Esophagus squamous epithelium (tissue), 5 donors: ENCODE measurements at places on chromosomes 5 and 9. TPM values are rescaled to one million over a fixed set of nuclear protein-coding genes. Genes with fewer than 3 reads are reported as not detected.

TRIP13 gene
- total RNA-seq = 17.7 TPM

SLC6A19 gene
- total RNA-seq = not detected

NAIF1 gene
- total RNA-seq = 7.3 TPM

TRIM36 gene
- 0.40 TPM for total RNA-seq

PAPPA gene
- 9.1 TPM for total RNA-seq

OBP2B gene
- not detected for total RNA-seq

NSG2 gene
- total RNA-seq = not detected

PRDM9 gene
- total RNA-seq = not detected

DNA sequence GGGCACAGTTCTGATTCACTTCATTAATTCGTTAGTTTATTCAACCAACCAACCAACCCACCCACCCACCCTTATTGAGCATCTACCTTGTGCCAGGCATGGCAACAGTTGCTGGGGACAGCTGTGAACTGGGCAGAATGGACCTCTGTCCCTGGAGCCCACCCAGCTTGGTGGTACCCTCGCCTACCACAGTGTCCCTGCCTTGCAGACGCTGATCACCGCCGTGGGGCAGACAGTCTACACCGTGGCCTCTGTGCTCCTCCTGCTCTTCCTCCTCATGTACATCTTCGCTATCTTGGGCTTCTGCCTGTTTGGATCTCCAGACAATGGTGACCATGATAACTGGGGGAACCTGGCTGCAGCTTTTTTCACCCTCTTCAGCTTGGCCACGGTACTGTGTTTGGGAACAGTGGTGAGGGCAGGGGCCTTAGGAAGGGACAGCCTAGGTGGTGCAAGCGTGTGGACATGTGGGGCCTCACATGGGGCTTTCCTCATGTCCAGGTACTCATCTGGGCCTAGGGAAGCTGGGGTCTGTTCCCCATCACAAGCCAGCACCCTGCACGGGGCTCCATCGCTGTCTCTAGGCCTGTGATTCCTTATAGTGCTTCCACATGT, 26.2 kb downstream of the PITX1 start:
- DNase-seq = no peak

DNA sequence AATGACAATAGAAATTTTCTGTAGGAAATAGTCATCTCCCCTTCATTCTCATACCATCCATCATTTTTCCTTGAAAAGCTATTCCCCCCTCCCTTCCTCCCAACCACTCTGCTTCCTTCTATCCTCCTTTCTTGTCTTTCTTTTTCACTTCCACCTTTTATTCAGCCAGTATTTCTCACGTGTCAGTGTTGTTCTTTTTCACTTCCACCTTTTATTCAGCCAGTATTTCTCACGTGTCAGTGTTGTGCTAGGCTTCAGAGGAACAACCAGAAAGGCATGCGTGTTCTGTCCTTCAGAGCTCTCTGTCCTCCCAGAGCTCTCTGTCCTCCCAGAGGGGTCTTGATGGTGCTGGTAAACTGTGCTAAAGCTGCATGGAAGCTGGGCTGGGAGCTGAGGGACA, 419.6 kb downstream of the GADD45G start:
- DNase-seq = no peak

GRCh38 chr5:127307868-127308267, 17.3 kb downstream of the MEGF10 start:
- DNase-seq = no peak

GRCh38 chr5:151288180-151288579, 15.4 kb downstream of the SLC36A3 start:
- no peak for DNase-seq

DNA sequence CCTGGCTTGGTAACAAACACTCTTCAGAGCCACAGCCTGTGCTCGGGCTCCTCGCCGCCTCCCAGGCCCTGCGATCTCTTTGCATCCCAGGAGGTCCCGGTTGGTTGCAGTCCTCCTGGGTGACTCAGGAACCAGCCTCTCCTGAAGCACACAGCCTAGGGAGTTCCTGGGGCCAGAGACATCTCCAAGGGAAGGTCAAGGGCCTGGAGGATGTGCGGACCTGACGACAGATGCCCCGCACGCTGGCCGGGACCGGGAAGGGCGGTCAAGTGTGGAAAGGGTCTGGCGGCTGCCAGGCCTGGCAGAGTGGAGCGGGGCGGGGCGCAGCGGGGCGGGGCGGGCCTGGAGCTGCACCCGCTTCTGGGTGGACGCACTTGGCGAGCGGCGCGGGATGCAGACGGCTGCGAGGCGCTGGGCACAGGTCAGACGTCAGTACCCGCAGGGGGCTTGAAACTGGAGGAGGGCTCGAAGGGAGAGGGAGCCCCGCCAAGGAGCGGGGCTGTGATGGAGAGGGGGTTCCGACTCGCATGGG, 45.0 kb upstream of the PRSS3 start:
- no peak for DNase-seq

DNA sequence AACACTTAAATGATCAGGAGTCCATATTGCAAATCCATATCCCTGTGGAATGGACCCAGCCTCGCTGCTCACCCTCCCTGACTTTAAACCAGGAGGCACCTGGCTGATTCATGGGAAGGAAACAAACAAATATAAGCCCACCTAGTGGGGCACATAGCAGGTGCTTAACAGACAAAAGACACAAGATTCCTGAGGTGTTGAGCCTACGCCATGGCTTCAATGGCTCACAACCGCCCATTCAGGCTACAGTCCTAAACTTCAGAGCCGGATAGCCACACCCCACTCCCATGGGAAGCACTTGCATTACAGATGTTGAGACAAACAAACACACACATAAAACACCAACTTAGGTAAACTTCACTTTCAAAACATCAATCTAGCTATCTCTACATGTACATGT, 359.9 kb downstream of the ICE1 start:
- DNase-seq = no peak

GRCh38 chr9:117703537-117703936, 666 bp upstream of the TLR4 start:
- no peak for DNase-seq

DNA sequence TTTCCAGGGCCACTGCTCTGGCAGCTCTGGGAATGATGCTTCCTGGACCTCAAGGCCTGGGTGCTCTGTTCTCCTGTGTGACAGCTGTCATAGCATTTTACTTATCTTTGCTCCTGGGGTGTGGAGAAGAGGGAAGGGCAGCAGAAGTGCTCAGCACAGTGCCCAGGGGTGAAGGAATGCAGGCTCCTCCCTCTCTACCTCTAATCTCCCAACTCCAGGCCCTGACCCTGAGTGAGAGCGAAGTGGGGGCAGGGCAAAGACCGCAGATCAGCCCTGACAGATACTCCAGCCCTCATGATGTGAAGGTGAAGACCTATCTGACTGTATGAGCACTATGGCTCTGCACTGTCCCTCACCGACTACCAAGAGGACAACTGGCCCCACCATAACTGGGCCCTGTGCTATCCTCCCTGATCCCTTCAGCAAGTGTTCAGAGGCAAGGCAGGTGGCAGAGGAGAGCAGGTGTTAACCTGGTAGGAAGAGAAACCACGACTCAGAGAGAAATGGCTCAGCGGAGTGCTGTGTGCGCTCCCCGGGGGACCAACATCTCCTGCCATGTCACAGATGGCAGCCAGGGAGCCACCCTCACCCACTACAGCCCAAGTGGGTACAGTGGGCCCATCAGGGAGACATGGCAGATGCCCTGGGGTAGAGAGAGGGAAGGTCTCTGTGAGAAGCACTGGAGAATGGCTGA, 16.8 kb downstream of the ACSL6 start:
- DNase-seq = no peak

- no peak for DNase-seq
These were observed 74.1 kb downstream of the SERINC5 start for GRCh38 chr5:80181618-80182211.

- no peak for DNase-seq
These were observed 23.9 kb downstream of the SECISBP2 start for GRCh38 chr9:89342213-89342612.

- no peak for DNase-seq
These were observed 8.4 kb downstream of the SLC36A3 start for GRCh38 chr5:151295138-151295537.

- no peak for DNase-seq
These were observed 21.3 kb upstream of the NDST1 start for GRCh38 chr5:150486402-150487198.

DNA sequence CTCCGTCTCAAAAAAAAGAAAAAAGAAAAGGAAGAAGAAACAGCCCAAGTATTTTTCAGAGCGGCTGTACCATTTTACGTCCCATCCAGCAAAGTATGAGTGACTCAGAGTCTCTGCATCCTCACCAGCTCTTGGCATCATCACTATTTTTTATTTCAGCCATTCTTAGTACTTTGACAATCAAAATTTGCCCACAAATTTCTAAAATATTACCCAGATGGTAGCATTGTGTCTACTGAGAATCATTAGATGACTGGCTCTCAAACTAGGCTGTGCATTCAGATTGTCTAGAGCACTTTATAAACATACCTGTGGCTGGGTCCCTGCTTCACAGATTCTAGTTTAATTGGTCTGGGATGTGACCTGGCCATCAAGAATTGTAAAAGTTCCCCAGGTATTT, 21.6 kb upstream of the MELK start:
- no peak for DNase-seq

GRCh38 chr9:61673247-61673646, 483.4 kb downstream of the SPATA31A7 start:
- no peak for DNase-seq

DNA sequence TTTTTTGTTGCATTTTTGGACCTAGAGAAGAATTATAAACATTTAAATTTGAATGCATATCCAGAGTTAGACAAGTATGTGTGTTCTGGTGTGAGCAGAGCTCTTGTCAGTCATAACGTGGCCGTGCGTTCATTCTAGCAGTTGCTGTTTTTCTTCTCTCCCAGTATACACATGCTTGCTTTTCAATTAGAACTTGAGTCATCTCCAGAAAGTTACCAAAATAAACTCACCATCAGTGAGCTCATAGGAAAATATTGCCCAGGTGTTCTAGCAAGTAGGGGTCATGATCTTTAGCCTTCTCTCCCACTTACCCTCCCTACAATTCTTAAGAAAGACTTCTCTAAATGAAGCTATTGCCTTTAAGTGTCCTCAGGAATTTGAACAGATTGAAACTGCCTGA, 247.5 kb upstream of the TUT7 start:
- DNase-seq = no peak

DNA sequence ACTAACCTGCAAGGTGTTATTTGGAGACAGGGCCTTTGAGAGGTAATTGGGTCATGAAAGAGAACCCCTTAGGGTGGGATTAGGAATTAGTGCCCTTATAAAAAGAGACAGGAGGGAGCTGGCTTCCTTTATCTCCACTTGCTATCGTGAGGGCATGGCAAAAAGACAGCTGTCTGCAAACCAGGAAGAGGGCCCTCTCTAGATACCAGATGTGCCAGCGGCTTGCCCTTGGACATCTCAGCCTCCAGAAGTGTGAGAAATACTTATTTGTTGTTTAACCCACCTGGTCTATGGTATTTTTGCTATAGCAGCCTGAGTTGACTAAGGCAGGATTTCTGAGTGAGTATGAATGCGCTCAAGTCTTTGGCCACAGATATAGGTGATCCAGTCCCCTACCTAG, 978 bp upstream of the RGS14 start:
- DNase-seq = no peak

DNA sequence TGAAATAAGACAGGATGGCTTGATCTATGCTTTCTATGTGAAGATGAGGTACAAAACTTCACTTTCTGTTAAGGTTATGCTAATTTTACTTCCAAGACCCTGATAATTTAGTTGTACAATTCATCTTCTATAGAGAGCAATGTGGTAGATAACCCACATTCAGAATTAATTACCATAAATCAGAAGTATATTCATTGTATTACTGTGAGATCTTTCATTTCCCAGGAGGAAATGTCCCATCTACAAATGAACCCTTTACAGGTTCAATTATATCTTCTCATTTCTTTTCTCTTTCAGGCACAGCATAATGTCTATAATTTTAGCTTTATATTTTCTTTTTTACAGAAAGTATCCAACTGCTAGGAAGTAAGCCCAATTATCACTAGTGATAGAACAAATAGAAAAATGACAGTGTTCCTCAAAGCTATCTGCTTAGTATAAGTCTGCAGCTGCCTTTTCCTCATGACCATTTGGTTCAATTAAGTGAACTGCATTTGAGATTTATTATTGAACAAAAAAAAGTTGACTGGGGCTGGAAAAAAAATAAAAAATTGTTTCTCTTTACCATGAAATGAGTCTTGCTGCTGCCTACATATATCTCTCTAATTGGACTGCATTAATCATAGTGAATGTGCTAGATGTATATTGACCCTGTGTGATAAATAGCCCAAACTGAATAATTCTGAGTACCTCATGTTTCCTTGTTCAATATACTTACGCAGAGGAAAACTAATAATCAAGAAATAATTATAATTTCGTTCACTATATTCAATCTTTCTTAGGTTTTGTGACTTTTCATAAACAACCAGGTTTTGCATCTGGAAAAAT, 1329.4 kb downstream of the PTPRD start:
- no peak for DNase-seq
